ENCODE measurements at places on chromosomes 16 and 17. TPM values are rescaled to one million over a fixed set of nuclear protein-coding genes. Genes with fewer than 3 reads are reported as not detected.

DNA sequence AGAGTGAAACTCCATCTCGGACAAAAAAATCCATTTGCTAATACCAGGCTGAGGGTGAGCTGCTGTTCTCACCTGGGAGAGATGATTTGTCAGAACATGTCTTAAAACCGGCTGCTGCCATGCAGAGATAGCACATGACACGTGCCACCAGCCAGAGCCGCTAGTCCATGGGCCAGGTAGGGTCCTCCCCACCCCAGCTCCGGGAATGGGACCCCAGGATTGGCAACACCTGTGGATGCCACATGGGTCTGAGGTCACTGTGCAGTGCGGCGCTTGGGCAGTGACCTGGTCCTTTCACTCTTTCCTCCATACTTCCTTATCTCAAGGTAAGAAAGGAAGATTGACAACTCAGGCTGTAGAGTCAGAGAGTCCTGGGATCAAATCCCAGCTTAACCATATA, 393.3 kb upstream of the TNRC6C start:
- no peak for DNase-seq
- peaks cover 32% of the 10 kb centered on the region for H3K27me3 ChIP-seq
- no peaks in the 10 kb centered on the region for H3K36me3 ChIP-seq
- no peaks in the 10 kb centered on the region for H3K4me1 ChIP-seq
- no peak overlapping the region for H3K4me3 ChIP-seq

OTOA gene
- total RNA-seq, result 0.17 TPM

NOXO1 gene
- 1.1 TPM for total RNA-seq

CD19 gene
- not detected for total RNA-seq

Measured in MCF 10A (cell line).